Cardiac muscle cell (in vitro differentiated cells and primary cell): ENCODE measurements at places on chromosomes 6 and 20.

DNA sequence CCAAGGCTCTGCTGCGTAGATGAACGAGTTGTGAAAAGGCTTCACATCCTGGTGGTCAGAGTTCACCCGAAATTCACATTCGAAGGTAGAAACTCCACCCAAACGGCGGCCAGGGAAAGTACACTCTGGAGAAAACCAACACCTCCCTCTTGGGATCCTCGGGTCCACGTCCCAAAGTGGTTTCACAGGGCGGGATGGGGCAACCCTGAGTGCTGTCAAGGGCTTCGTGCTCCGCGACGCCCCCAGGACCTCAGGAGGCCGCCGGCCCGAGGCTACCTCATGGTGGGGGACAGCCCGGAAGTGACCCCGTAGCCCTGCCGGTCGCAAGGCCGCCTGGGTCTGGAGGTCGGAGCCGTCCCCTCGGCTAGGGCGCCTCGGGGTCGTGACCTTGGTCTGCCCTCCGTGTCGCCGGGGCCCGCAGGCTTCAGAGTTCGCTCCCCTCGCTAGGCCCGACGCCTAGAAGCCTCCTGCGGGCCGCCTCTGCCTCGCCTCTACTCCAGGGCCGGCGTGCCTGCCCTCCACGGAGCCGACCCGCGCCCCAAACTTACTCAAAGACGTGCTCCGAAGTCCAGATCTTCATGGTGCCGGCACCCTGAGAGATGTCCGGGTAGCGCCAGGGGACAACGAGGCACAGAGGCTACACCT lies at the start of gene PRELID3B:
PRELID3B (minus strand) TSS at position 636 of the 645 bp plus-strand sequence; CDS start at position 580, 56 bp downstream.
- DNase-seq = peak; percentile 24

DNA sequence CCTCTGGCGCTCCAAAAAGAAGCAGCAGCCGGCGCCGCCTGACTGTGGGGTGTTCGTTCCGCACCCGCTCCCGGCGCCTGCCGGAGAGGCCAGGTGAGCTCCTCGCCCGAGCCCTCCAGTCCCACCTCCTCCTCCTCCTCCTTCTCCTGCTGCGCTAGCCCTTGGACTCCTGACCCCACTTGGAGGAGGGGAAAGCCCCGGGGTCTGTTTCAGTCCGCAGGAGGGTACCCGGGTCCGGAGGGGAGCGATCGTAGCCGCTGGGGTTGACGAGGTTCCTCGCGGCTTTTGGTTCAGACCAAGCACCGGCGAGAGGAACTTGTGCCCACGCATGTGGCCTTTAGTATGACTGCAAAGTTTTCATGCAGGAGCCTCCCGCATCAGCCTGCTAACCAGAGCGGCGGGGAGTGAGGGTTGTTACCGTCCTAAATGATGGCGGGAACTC lies 493 bp downstream of the CRYBG1 start:
- no peak for DNase-seq

DNA sequence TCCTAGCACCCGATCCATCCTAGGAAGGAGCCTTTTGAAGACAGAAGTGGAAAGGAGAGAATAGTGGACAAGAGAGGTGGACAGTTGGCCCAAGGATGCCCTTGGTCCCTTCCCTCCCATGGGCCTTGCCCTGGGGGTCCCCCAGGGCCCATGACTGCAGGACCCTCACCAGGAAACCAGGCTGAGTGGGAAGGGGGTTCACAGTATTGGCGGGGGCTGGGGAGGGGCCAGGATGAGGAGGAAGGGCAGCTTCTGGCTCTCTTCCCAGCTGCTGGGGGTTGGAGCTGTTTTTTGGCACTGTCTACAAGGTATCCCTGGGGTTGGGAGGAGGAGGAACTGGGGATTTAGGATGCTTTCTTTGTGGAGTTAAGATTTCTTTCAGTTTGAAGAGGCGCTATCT lies 4.0 kb upstream of the DSN1 start:
- DNase-seq = no peak

GRCh38 chr20:23366384-23366783 lies 4.4 kb downstream of the GZF1 start:
- DNase-seq = no peak

DNA sequence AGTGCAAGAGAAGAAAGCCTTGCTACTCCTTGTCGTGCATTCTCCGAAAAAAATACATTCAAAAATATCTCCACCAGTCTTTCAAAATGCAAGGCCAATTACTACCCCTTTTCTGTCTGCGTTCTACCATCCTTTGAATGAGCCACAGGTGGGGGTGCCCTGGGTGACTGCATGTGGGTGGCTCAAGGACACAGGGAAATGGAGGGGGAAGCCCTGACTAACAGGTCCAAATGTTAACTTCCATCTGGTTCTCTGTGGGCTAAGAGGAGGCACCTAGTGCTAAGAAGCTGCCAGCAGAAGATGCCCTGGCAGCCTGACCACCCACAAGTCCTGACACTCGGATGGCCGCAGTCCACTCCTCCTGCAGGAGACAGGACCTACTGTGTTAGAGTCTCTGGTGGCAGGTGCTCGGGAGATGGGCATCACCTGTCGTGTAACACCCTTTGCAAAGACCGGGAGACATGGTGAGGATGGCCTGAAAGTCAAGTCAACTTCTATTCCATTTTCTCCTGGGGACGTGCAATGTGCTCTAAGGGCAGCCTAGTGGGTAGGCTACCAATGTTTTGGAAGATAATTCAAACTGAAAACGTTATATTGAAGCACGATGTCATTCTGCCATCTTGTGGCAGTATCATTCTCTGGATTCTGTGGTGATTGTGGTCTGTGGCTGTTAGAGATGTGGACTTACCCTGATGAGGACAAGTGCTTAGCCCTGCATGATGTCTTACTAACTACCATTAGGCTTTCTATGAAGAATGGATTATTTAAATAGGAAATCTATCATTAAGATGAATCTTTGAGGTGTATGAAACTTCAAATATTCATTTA lies 27.4 kb upstream of the IGF2R start:
- DNase-seq = peak; percentile 29

- DNase-seq = peak; percentile 52
Observed at GRCh38 chr6:408599-409102, 17.1 kb downstream of the IRF4 start.

GRCh38 chr6:101118136-101118396 lies 236.9 kb upstream of the ASCC3 start:
- no peak for DNase-seq

- no peak for DNase-seq
Observed at GRCh38 chr6:157218371-157219198, 104.7 kb downstream of the TMEM242 start.

DNA sequence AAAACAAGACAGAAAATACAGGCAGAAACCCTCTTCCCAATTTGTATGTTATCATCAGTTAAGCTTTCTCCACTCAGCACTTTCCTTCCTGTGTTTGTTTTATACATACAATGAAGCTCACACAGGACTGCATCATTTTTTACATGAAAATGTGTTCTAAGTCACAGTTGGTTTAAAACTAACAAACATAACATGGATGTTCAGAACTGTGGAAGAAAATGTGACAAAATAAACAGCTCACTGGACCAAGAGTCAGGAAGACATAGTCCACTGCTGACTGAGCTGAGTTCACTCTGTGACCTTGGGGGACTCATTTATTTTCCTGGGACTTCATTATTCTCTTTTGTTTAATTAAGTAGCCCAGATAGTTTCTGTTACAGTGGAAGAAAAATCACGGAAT lies 331.5 kb downstream of the SYNE1 start:
- no peak for DNase-seq

- no peak for DNase-seq
Observed at GRCh38 chr6:2739335-2739734, 11.4 kb downstream of the MYLK4 start.

GRCh38 chr20:20624914-20625313 lies 87.5 kb downstream of the RALGAPA2 start:
- no peak for DNase-seq

DNA sequence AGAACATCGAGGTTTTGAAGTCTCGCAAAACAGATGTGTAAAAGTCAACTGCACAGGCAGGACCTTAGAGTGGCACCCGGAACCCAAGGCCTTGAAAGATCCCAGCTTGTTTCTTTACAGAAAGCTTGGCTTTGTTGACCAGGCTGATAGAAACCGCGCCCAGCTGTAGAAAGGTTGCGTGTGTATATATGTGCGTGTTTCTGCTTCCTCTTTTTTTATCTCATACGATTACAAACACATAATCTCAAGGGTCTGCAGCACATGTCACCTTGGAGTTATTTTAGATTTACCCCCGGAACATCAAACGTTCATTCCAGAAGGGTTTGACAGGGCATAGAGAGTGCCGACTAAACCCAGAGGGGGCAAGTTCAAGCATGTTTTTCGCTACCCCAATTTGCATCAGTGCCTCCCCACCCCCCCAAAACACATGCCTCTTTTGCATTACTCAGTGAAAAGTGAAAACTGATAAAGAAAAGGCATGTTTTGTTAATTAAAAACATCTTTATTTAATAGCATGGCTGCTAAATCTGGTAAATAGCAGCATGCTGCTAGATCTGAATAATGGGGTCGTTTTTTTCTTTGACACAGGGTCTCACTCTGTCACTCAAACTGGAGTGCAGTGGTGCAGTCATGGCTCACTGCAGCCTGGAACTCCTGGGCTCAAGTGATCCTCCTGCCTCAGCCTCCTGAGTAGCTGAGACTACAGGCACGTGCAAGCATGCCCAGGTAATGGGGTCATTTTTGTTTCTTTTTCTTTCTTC lies 33.2 kb upstream of the NCOA3 start:
- no peak for DNase-seq

GRCh38 chr6:167146135-167146534 lies 11.6 kb downstream of the GPR31 start:
- no peak for DNase-seq

GRCh38 chr20:31415653-31416052 lies 9.6 kb upstream of the DEFB121 start:
- no peak for DNase-seq

DNA sequence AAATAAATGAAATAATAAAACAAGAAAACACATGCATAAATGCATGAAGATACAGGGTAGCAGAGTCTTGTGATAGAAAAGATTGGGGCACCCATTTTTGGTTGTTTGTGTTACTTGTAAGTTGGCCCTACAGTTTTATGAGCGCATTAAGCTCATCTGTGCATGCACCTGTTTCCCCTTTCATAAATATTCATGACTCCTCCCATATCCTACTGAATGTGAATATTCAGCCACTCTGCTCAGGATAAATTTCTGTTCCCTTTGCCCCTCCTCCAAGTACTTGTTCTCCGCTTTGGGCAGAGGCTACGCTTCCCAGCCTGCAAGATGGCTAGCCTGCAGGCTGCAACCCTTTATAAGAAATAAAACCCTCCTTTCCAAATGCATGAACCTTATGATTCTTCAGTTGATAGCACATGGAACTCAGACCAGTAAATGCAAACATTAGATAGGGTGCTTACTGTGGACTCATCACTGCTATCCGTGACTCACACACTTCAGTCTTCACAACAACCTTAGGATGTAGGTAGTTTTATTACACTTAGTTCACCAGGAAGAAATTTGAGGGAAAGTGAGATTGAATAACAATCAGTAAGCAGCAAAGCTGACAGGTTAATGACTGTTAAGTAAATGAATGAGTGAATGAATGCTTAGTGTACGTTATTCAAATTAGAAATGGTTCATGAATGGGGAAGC lies 15.0 kb downstream of the ALDH8A1 start:
- no peak for DNase-seq

DNA sequence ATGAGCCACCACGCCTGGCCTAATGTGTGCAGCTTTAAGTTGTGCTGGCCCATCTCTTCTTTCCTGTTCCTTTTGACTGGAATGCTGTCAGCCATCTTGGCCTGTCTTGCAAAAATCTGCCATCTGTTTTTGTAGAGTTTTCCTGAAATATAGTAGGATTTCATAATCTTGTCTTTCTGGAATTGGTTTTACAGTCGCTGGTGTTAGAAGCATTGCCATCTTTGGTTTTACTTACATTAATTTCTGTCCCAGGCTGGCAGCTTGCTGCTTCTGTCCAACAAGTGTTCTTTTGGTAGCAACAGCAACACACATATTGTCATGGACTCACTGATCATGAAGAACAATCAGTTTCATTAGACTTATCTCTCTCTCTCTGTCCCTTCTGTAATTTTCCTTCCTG lies 29.1 kb upstream of the TULP1 start:
- no peak for DNase-seq

DNA sequence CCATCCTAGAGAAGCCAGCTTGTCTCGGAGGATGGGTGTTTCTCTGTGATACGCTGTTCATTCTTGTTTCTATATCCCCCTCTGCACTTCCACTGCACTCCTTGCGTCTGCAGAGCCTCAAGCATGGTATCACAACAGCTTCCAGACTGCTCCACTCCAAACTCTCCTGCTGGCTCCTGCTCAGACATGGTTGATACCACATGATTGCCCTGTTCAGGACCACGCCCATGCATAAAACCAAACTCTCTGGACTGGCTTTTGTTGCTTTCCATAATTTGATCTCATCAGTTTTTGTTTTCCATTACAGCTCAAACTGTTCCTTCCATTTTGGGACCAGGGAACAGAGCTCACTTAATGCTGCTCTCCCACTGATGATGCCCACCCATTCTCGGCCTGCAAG lies 30.0 kb upstream of the SMIM29 start:
- no peak for DNase-seq

- DNase-seq = peak; percentile 74
Observed at GRCh38 chr6:26553264-26553634, 15.1 kb downstream of the HMGN4 start.

DNA sequence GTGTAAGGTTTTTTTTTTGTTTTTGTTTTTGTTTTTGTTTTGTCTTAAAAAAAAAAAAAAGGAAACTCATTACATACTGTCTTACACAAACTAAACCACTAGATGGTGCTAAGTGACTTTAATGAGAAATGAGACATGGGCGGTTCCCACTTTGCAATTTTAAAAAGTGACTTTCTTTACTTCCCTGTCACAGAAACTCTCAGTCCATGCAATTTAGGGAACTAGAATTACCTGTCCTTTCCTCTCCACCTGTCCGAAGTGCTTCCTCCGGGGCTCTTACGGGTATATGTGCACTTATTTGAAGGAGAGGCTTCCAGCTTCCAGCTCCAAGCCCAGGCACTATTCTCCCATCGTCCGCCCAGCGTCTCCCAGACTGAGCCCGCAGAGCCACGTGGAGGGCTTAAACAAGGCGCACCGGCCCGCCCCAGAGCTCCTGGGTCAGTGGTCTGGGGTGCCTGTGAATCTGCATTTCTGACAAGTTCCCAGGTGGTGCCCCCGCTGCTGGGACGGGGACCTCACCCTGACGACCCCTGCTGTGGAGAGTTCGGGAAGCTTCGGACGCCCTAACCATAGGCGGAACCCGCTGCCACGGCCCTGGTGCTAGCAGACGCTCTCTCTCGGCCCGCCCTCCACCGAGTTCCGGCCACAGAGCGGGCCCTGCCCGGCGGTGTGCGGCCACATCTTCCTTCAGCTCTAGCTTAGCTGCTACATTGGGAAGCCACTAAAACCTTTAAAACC lies 26.1 kb downstream of the BFSP1 start:
- peak; percentile 66 for DNase-seq

GRCh38 chr20:709423-709822 lies 33.8 kb upstream of the SCRT2 start:
- DNase-seq = no peak

DNA sequence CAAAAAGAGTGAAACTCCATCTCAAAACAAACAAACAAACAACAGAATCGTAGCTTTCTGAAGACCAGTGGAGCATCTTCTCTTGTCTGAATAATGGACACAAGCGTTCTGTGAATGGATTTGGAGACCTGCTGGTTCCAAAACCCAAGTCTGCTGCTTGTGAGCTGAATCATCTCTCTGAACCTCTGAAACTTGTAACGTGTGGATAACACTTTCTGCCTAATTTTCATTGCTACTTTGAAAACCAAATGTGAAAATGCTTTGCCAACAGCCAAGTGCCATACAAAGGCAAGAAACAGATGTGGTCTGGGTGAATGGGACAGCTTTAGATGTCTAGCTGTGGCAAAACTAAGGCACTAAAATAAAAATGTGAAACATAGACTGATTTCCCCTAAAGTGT lies 44.3 kb downstream of the PHACTR1 start:
- no peak for DNase-seq
